ENCODE measurements at places on chromosomes 13 and 19.
A peak's percentile ranks its signal among the peaks of the same experiment; 100 is the strongest.

- DNase-seq, result no peak
Observed at GRCh38 chr19:28301961-28302360, 911.0 kb downstream of the UQCRFS1 start.

GRCh38 chr19:28394725-28395124, 818.2 kb downstream of the UQCRFS1 start:
- no peak for DNase-seq

GRCh38 chr19:40376286-40376862, 13.6 kb downstream of the HIPK4 start:
- no peak for DNase-seq

- no peak for DNase-seq
Observed at GRCh38 chr13:103062079-103062478, 4.1 kb downstream of the SLC10A2 start.

- no peak for DNase-seq
Observed at GRCh38 chr19:40521276-40521675, 54.5 kb downstream of the SPTBN4 start.

DNA sequence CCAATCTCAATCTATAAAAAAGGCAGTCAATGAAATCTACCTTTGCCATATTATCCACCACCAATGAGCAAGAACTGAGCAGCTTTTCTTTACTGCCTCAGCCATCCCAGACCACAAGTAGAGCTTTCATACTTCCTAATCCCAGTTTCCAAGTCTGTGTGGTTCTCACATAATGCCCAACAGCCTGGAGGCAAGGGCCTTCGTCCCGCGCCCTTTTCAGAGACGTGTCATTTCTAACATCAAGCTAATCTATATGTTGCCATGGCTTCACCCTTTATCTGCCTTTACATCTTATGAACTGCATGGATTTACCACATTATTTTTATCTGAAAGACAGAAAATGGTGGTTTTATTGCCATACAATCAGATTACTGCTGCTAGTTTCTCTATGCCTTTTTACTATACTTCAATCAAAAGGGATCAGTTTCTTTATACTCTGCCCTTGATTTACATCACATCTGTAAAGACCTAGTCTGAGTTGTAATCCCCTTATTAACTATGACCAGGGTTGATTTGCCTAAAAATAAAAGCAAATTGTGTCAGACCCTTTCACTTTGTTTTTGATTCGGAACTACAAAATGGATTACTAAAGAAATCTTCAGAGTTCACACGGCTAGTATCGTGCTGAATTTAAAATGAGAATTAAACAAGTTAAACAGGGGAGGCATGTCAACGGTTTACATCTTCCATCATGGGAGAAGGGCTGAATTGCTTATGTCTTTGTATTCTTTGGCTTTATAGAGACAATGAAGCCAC, 5.9 kb downstream of the EFNB2 start:
- no peak for DNase-seq

GRCh38 chr13:28817204-28817603, 2.9 kb upstream of the MTUS2 start:
- DNase-seq, result no peak

- no peak for DNase-seq
Observed at GRCh38 chr19:19403373-19403901, 2.0 kb upstream of the GATAD2A start.

DNA sequence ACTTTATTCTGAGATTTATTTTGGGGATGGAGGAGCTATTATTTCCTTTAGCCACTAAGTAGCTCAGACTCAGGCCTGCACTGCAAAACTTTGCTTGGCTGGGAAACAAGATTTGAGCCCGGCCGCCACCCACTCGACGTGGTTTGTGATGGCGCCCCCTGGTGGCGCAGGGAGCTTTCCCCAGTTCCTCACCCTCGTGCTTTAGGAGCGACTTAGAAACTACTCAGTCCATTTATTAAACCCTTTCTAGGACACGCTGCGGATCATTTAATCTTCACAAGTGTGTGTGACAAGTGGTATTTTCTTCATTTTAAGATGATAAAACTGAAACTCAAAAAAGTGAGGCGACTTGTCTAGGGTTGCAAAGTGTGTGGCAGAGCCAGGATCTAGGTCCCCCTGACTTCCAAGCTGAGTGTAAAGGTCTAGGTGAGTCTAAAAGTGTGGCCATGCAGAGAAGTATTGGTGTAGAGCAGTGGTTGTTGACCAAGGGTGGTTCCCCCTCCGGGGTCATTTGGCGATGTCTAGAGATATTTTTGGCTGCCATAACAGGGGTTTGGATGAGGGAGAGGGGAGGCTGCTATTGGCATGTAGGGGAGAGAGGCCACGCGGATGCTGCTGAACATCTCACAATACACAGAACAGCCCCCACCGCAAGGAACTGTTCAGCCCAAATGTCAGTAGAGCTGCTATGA, 2.2 kb downstream of the CXCL17 start:
- peak; percentile 27 for DNase-seq

DNA sequence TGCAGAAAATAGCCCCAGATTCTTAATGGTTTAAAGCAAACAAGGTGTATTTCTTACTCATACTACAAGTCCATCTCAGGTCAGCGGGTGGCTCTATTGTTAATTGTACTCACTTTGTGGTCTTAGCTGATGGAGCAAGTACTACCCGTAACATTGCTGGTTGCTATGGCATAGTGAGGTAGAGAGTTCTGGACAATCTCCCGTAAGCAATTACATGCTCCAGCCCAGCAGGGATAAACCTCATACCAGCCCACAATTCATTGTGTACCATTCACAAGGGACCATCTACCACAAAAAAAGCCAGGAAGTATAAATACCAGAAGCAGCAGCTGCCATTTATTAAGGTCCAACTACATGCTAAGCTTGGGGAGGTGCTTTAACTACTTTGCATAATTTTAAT, 167.1 kb downstream of the PCDH9 start:
- no peak for DNase-seq
